ENCODE measurements at places on chromosomes 1 and 21.

DNA sequence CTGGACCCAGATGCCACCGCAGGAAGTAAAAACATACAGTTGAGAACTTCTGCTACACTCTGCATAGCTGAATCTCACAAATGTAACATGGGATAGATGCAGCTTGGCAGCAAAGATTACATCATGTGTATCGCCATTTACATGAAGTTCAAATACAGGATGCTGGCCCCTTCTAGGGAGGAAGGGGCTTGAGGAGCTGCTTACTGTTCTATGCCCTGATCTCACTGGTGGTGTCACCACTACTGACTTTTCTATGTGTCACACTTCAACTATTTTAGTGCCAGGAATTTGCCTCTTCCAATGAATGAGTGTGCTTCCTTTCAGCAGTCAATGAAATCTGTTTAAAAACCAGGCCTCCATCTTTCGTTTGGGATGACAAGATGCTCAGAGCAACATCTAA, 31.1 kb downstream of the MRAP start:
- H3K4me1 ChIP-seq, result 0 out of 2 replicates have a peak, but pooled peaks cover 4% of the 10 kb centered on the region
- H3K36me3 ChIP-seq, result peaks cover 34% of the 10 kb centered on the region
- no peak for DNase-seq
- H3K27ac ChIP-seq, result no peak overlapping the region

DNA sequence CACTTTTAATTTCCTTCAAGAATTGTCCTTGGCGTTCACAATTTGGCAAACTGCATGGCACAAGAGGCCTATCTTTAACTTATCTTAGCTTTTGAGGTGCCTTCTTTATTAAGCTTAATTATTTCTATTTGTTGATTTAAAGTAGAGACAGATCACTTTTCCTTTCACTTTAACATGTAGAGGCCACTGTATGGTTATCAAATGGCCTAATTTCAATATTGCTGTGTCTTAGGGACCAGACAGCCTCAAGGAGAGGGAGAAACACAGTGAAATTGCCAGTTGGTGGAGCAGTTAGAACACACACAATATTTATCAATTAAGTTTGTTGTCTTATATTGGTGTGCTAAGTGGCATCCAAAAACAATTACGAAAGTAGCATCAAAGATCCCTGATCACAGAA, 1013.9 kb downstream of the KCNT2 start:
- H3K4me1 ChIP-seq, result no peaks in the 10 kb centered on the region
- H3K27ac ChIP-seq, result no peak overlapping the region
- no peak for DNase-seq

GRCh38 chr1:17447501-17447992, 8.1 kb upstream of the RCC2 start:
- H3K4me1 ChIP-seq, result peaks cover 2% of the 10 kb centered on the region
- H3K36me3 ChIP-seq, result no peaks in the 10 kb centered on the region
- H3K27me3 ChIP-seq, result no peaks in the 10 kb centered on the region
- H3K4me3 ChIP-seq, result no peak overlapping the region

- H3K36me3 ChIP-seq, result no peaks in the 10 kb centered on the region
- no peak overlapping the region for H3K27ac ChIP-seq
- H3K27me3 ChIP-seq, result no peaks in the 10 kb centered on the region
- no peaks in the 10 kb centered on the region for H3K4me1 ChIP-seq
- DNase-seq, result no peak
- no peak overlapping the region for H3K4me3 ChIP-seq
Measured at GRCh38 chr1:68516066-68516465, 19.2 kb upstream of the DEPDC1 start.

DNA sequence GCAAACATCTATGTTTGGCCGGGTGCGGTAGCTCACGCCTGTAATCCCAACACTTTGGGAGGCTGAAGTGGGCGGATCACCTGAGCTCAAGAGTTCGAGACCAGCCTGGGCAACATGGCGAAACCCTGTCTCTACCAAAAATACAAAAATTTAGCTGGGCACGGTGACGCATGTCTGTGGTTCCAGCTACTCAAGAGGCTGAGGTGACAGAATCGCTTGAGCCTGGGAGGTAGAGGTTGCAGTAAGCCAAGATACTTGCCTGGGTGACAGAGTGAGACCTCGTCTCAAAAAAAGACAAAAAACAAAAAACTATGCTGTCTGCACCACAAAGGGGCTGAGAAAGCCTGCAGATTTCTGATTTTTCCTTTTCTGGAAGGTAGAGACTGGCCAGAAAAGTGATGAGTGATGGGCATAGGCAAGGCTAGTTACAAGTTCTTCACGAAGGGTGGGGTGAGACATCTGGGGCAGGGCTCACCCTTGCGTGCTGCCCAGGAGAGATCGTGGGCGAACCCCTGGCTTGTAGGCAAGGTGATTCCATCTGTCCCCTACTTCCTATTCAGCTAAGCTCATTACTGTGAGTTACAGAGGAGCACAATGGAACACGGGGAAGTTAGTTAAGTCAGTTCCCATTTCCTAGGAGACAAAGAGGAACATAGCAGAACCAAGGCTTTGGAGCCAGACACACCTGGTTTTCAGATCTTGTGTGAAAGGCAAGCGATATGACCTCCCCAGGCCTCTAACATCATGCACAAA, 3.2 kb downstream of the SLC2A1 start:
- H3K36me3 ChIP-seq, result peaks cover 16% of the 10 kb centered on the region
- no peak overlapping the region for H3K27ac ChIP-seq

- no peak overlapping the region for H3K4me3 ChIP-seq
- no peaks in the 10 kb centered on the region for H3K36me3 ChIP-seq
- H3K27me3 ChIP-seq, result no peaks in the 10 kb centered on the region
- no peak overlapping the region for H3K27ac ChIP-seq
Measured at GRCh38 chr1:29749024-29749945, 513.0 kb downstream of the PTPRU start.

DNA sequence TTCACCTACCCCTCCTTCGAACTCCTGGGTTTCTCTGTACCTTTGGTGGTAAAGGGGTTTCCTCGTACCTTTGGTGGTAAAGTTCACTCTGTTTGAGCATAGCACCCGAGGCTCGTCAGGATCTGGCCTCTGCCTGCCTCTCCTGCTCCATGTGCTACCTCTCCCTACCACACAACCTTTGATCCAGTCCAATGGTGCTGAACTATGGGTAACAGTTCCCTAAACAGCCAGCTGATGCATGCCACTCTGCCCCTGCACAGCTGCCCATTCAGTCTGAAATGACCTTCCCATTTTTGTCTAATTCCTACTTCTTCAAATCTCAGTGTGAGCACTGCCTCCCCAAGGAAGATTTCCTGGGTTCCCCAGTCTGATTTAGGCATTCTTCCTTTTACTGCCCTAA, 14.0 kb downstream of the OVAAL start:
- H3K27me3 ChIP-seq, result no peaks in the 10 kb centered on the region
- no peak overlapping the region for H3K4me3 ChIP-seq
- H3K36me3 ChIP-seq, result no peaks in the 10 kb centered on the region

DNA sequence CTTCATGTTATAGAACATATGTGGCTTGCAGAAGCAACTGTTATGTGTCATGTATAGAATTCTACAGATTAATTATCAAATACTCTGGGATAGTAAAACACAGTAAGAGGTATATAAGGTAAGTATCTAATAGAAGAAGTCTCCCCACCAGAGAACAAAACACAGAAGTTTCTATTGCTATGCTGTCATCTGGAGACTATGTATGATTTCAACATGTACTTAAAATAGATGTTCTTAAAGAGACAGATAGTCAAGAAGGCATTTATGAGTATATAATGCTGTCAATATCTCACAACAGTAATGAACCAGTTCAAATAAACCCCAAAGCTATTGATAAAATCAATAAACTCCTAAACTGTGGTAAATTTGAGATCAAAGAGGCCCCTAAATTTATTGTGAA, 8.1 kb upstream of the ADCY10 start:
- H3K4me1 ChIP-seq, result no peaks in the 10 kb centered on the region
- no peaks in the 10 kb centered on the region for H3K36me3 ChIP-seq
- no peak for DNase-seq
- no peak overlapping the region for H3K4me3 ChIP-seq
- no peak overlapping the region for H3K27ac ChIP-seq

DNA sequence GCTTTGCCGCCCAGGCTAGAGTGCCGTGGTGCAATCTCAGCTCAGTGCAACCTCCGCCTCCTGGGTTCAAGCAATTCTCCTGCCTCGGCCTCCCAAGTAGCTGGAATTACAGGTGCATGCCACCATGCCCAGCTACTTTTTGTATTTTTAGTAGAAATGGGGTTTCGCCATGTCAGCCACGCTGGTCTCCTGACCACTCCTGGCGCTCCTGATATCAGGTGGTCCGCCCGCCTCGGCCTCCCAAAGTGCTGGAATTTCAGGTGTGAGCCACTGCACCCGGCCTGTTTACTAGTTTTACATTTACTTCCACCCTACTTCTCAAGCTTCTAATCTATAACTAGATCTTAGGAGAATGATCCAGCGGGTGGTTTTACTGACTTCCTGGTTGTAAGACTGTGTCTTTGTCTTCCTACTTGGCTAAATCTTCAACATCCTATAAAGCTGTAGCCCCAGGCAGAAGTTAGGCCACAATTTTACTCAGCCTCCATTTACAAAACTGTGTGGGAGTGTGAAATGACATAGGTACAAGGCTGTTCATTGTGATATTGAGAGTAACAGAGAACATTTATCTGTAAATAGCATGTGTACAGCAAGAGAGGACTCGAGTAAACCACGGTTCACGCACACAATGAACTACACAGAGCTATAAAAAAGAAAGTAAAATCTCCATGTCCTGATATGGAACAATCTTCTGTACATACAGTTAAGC, 9.6 kb upstream of the POU2F1 start:
- no peaks in the 10 kb centered on the region for H3K27me3 ChIP-seq
- H3K36me3 ChIP-seq, result no peaks in the 10 kb centered on the region
- H3K4me3 ChIP-seq, result no peak overlapping the region
- peaks cover 5% of the 10 kb centered on the region for H3K4me1 ChIP-seq

- peaks cover 5% of the 10 kb centered on the region for H3K36me3 ChIP-seq
- no peak overlapping the region for H3K27ac ChIP-seq
- DNase-seq, result no peak
- H3K4me1 ChIP-seq, result no peaks in the 10 kb centered on the region
- H3K27me3 ChIP-seq, result no peaks in the 10 kb centered on the region
- H3K4me3 ChIP-seq, result no peak overlapping the region
Measured at GRCh38 chr1:92262516-92262915, 36.3 kb downstream of the GLMN start.

GRCh38 chr1:57713501-57713900, 289.6 kb upstream of the DAB1 start:
- no peaks in the 10 kb centered on the region for H3K27me3 ChIP-seq
- no peak for DNase-seq
- no peak overlapping the region for H3K27ac ChIP-seq

DNA sequence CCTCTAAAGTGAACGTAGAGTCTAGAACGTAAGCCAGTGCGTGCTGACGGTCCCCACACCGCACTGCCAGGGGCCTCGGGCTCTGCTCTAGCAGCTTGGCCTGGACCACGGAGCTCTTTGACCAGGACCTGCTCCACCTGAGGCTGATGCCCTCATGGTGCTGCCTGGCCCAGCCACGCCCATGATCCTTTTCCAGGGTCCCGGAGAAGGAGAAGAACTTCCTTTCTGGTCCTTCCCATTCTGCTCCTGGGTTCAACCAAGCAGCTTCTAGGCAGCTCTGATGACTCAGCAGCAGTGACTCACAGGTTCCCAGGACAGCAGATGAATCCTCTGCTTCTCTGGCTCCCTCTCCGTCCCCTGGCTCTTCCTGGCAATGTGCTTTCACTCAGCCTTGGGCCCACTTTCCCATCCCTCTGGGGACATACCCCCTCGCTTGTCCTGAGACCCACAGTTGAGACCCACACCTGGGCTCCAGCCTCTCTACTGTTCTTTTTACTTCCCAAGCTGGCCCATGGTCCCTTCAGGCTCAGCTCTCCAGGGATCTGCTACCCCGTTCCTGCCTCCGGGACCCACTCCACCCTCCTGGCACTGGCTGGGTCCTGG, 246.3 kb upstream of the RAB4A start:
- no peaks in the 10 kb centered on the region for H3K36me3 ChIP-seq
- H3K4me1 ChIP-seq, result peaks cover 16% of the 10 kb centered on the region
- H3K27ac ChIP-seq, result no peak overlapping the region
- DNase-seq, result no peak

DNA sequence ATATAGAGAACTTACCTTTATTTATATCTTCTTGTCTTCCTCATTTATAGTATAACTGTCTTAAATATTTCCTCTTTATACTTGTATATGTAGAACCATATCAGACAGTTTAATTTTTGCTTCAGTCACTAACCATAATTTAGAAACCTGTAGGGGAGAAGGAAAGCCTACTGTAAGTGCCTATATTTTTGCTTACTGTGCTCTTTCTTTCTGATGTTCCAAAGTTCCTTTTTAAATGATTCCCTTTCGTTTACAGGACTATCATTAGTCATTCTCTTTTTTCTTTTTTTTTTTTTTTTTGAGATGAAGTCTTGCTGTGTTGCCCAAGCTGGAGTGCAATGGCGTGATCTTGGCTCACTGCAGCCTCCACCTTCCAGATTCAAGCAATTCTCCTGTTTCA, 109.7 kb downstream of the CENPF start:
- no peak for DNase-seq
- no peaks in the 10 kb centered on the region for H3K4me1 ChIP-seq
- H3K27me3 ChIP-seq, result no peaks in the 10 kb centered on the region
- no peaks in the 10 kb centered on the region for H3K36me3 ChIP-seq
- no peak overlapping the region for H3K4me3 ChIP-seq
- no peak overlapping the region for H3K27ac ChIP-seq

GRCh38 chr1:215397106-215397505, 170.0 kb upstream of the KCTD3 start:
- H3K4me3 ChIP-seq, result no peak overlapping the region
- H3K36me3 ChIP-seq, result peaks cover 3% of the 10 kb centered on the region
- DNase-seq, result no peak

DNA sequence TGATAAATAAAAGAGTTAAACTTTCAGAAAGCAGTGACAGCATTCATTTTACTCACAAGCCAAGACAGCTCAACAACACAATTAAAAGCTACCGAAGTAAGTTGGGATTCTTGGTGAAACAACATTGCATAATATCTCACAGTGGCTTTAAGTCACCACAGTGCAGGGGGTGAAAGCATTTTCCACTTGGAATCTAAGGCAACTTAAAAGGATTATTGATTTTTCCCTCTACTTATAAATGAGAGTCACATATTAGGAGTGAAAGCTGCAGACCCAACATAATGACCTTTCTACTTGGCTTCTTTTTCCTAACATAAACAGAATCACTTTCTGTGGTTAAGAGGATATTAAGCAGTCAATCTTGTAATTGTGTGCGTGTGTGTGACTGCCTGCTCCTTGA, 536.6 kb upstream of the CXADR start:
- H3K27me3 ChIP-seq, result no peaks in the 10 kb centered on the region
- no peak overlapping the region for H3K27ac ChIP-seq
- H3K36me3 ChIP-seq, result no peaks in the 10 kb centered on the region
- DNase-seq, result no peak

GRCh38 chr1:194535369-194535768, 1349.0 kb upstream of the B3GALT2 start:
- DNase-seq, result no peak
- no peaks in the 10 kb centered on the region for H3K27me3 ChIP-seq
- H3K4me1 ChIP-seq, result peaks cover 8% of the 10 kb centered on the region
- no peak overlapping the region for H3K4me3 ChIP-seq
- no peaks in the 10 kb centered on the region for H3K36me3 ChIP-seq

DNA sequence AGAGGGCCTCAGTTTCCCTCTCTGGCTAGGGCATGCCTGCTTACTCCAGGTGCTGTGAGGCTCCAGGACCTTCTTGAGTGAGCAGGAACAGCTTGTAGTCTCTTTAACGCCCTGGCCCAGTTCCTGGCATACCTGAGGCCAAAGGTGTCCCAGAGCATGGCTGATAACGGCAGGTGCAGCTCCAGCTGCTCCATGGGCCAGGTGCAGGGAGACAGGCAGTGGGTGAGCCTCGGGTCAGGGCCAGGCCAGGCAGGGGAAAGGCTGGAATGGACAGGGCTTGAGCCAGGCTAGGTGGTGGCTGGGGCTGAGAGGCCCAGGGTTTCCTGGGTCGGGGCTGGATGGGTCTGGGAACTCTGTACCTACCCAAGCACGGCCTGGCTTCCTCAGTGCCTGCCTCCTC, 18.3 kb downstream of the EDN2 start:
- H3K36me3 ChIP-seq, result no peaks in the 10 kb centered on the region
- no peak overlapping the region for H3K4me3 ChIP-seq
- H3K27me3 ChIP-seq, result no peaks in the 10 kb centered on the region
- no peaks in the 10 kb centered on the region for H3K4me1 ChIP-seq
- no peak overlapping the region for H3K27ac ChIP-seq

Measured in H1 (cell line).